ENCODE measurements at places on chromosomes 13 and 19. TPM values are rescaled to one million over a fixed set of nuclear protein-coding genes. Genes with fewer than 3 reads are reported as not detected.

DNA sequence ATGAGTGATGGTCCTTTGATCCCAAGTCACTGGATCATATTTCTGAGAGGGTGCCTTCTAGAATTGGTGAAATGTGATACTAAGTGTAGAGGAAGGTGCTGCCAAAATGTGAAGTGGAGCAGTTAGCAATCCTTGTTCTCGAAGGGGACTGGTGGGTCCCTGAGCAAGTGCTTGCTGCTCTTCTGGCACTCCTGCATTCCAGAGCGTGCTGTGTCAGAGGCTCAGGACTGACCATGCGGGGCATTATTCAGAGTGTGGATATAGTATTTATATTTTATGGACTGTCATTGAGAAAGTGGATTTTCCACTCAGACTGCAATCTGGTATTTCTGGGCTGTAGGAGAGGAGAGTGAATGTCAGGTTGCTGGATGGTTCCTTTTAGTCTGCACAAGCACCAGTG lies 152.6 kb upstream of the KL start:
- no peak overlapping the region for H3K27ac ChIP-seq
- no peaks in the 10 kb centered on the region for H3K27me3 ChIP-seq

DNA sequence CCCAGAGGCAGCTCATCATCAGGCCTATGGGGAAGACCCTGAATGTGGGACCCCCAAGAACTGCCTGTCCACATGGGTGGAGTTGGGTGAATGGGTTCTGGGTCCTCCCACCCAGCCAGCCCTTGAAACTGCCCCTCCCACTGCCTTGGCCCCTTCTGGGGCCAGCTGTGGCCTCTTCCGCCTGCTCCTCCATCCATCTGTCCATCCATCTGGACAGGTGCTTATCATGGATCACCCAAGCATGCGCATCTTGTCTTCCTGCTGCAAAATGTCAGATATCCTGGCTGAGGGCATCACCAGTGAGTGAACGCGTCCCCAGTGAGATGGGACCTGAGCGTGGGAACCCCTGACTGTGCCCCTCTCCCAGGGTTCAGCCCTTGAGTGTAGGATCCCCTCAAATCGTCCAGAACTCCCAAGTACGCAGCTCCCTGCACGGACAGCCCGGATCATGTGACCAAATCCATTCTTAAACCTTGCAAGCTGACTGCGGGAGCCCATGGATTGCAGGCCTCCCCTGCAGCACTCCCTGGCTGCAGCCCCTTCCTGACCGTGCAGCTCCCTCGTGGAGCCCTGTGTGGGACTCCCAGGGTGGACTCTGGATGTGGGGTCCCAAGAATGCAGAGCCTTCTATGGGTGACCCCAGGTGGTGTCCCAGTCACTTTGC lies 2.0 kb downstream of the STXBP2 start:
- H3K4me3 ChIP-seq: no peak overlapping the region
- H3K27me3 ChIP-seq: no peaks in the 10 kb centered on the region
- no peak overlapping the region for H3K27ac ChIP-seq
- H3K4me1 ChIP-seq: no peaks in the 10 kb centered on the region
- H3K36me3 ChIP-seq: no peaks in the 10 kb centered on the region
- no peak for DNase-seq

The PTH2 gene
- not detected for total RNA-seq

- no peaks in the 10 kb centered on the region for H3K27me3 ChIP-seq
- H3K36me3 ChIP-seq: peaks cover 3% of the 10 kb centered on the region
- peak overlapping the region; percentile 93 for H3K27ac ChIP-seq
- no peak for DNase-seq
- peaks cover 5% of the 10 kb centered on the region for H3K4me1 ChIP-seq
- peak overlapping the region; percentile 91 for H3K4me3 ChIP-seq
Observed at GRCh38 chr19:19385896-19386869, 19.3 kb upstream of the GATAD2A start.

DNA sequence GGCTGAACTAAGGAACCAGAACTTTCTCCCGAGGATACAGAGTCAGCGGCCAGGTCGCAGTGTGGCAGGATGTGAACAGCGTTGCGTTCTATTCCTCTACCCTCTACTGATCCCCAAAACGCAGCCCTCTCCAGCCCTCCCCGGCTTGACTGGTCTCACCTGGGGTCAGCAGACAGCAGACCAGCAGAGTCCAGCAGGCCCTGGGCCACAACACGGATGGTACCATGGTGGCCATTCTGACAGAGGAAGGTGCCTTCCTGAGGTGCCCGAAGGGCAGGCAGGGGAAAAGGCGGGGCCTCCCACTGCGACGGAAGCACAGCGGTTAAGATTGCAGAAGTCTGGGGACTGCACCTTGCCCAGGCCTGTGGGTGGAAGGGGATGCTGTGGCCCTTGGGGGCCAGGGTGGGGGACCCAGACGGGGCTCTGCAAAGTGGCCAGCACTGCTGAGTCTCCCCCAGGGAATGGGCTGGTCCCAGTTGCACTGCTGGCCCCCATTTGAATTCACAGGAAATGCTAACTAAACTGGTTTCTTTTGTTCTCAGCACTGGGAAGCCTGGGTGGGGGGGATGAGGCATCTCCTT lies at the start of gene ICAM3:
Gene ICAM3 (minus strand): TSS at position 245 of the 581 bp plus-strand sequence. CDS start 10 bp downstream, at position 235.
- no peak within 1 kb of the TSS for H3K27ac ChIP-seq
- H3K36me3 ChIP-seq: no peaks in the 10 kb centered on the region
- no peaks in the 10 kb centered on the region for H3K27me3 ChIP-seq
- H3K4me3 ChIP-seq: no peak within 1 kb of the TSS
- no peak for DNase-seq
- H3K4me1 ChIP-seq: peaks cover 5% of the 10 kb centered on the region

The GNG7 gene
- total RNA-seq: 0.74 TPM

GRCh38 chr19:28609944-28610343 lies 603.0 kb downstream of the UQCRFS1 start:
- H3K4me3 ChIP-seq: no peak overlapping the region
- no peaks in the 10 kb centered on the region for H3K36me3 ChIP-seq
- no peak overlapping the region for H3K27ac ChIP-seq
- DNase-seq: no peak

DNA sequence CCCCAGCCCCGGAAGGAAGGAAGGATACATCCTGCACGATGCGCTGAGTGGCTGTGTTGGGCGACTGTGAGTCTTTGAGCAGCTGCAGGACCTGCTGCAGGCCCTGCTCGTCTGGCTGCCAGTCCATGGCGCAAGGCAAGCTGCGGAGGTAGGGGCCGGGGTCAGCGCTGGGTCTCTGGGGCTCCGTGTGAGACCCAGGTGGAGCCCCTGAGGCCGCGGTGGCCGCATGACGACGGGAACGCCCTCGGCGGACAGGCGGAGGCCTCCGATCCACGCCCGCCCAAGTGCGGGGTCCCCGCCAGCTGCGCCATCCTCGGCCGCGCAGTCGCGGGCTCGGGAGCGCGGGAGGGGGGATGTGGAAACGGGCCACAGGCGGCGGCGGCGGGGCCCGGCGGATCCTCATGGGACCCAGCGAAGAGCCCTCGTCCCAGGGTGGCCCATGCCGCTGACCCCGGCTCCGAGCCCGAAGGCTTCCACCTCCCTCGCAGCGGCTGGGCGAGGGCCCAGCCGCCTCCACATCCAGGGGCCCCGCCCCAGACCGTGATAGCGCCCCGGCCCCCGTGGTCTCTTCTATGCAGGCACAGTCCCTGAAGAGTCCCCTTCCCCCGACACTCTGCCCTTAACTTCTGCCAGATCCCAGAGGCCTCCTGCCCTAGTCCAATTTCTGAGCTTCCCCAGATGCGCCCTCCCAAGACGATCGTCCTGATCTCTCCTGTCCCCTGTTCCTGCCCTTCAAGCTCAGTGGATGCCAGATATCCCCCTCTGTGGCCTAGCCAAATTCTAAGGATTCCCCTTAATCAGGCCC lies 2.7 kb downstream of the TNPO2 start:
- peak overlapping the region; percentile 83 for H3K4me3 ChIP-seq
- no peak for DNase-seq
- H3K4me1 ChIP-seq: peaks cover 5% of the 10 kb centered on the region
- peak overlapping the region; percentile 98 for H3K27ac ChIP-seq

The CEACAM20 gene
- total RNA-seq: not detected

GRCh38 chr13:21620861-21621260 lies 16.9 kb upstream of the MICU2 start:
- no peak overlapping the region for H3K27ac ChIP-seq
- H3K4me3 ChIP-seq: no peak overlapping the region
- H3K4me1 ChIP-seq: no peaks in the 10 kb centered on the region
- no peak for DNase-seq
- H3K27me3 ChIP-seq: 0 out of 2 replicates have a peak, but pooled peaks cover 2% of the 10 kb centered on the region

DNA sequence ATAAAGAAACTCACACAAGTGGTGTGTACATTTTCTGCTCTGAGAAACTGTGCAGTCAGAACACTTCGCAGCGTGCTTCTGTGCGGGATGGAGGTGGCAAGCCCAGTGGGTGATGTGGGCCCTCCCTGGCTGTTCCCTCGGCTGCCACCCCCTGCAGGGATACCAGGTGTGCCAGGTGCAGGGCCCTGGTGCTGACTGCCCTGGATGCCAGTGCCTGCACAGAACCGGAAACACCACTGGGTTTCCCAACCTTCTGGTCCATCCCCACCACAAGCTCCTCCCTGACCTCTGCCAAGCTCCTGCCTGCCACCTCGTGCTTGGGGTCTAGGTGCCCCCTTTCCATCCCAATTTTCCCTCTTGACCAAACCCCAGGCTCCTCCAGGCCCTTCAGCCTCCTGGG lies 81.9 kb upstream of the MCF2L start:
- DNase-seq: no peak
- no peak overlapping the region for H3K27ac ChIP-seq
- H3K4me3 ChIP-seq: no peak overlapping the region
- H3K36me3 ChIP-seq: no peaks in the 10 kb centered on the region
- H3K27me3 ChIP-seq: no peaks in the 10 kb centered on the region
- H3K4me1 ChIP-seq: no peaks in the 10 kb centered on the region

The ZNF701 gene
- 16.4 TPM for total RNA-seq

GRCh38 chr19:6056282-6056741 lies 54.0 kb downstream of the RFX2 start:
- H3K36me3 ChIP-seq: no peaks in the 10 kb centered on the region
- H3K4me3 ChIP-seq: no peak overlapping the region
- DNase-seq: no peak

- DNase-seq: no peak
- H3K36me3 ChIP-seq: no peaks in the 10 kb centered on the region
- 0 out of 2 replicates have a peak, but pooled peaks cover 5% of the 10 kb centered on the region for H3K4me1 ChIP-seq
Observed at GRCh38 chr13:27971236-27971645, 2.1 kb upstream of the CDX2 start.

The APOC4 gene
- total RNA-seq: not detected

- H3K4me3 ChIP-seq: no peak overlapping the region
- no peaks in the 10 kb centered on the region for H3K36me3 ChIP-seq
- H3K4me1 ChIP-seq: no peaks in the 10 kb centered on the region
- no peak overlapping the region for H3K27ac ChIP-seq
- no peaks in the 10 kb centered on the region for H3K27me3 ChIP-seq
Observed at GRCh38 chr13:54078271-54078870, 1049.8 kb downstream of the OLFM4 start.

- no peak for DNase-seq
- H3K27me3 ChIP-seq: no peaks in the 10 kb centered on the region
- no peak overlapping the region for H3K27ac ChIP-seq
- H3K4me3 ChIP-seq: no peak overlapping the region
- no peaks in the 10 kb centered on the region for H3K36me3 ChIP-seq
- peaks cover 12% of the 10 kb centered on the region for H3K4me1 ChIP-seq
Observed at GRCh38 chr13:41127701-41128100, 4.9 kb downstream of the KBTBD6 start.

DNA sequence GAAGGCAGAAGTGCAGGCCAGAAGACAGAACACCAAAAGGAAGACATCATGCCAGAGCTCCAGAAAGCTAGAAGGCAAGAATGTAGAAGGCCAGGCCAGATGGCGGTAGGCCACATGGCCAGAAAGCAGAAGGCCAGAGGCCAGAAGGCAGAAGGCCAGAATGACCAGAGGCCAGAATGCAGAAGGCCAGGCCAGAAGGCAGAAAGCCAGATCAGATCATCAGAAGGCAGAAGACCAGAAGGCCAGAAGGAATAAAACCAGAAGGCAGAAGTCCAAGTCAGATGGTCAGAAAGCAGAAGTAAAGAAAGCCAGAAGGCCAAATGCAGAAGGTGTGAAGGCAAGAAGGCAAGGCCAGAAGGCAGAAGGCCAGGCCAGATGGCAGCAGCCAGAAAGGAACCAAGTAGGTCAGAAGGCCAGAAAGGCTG lies 185.0 kb downstream of the TUBA3C start:
- no peak overlapping the region for H3K27ac ChIP-seq
- H3K4me3 ChIP-seq: no peak overlapping the region
- H3K4me1 ChIP-seq: no peaks in the 10 kb centered on the region
- H3K27me3 ChIP-seq: no peaks in the 10 kb centered on the region
- no peaks in the 10 kb centered on the region for H3K36me3 ChIP-seq

The SLC10A2 gene
- not detected for total RNA-seq

DNA sequence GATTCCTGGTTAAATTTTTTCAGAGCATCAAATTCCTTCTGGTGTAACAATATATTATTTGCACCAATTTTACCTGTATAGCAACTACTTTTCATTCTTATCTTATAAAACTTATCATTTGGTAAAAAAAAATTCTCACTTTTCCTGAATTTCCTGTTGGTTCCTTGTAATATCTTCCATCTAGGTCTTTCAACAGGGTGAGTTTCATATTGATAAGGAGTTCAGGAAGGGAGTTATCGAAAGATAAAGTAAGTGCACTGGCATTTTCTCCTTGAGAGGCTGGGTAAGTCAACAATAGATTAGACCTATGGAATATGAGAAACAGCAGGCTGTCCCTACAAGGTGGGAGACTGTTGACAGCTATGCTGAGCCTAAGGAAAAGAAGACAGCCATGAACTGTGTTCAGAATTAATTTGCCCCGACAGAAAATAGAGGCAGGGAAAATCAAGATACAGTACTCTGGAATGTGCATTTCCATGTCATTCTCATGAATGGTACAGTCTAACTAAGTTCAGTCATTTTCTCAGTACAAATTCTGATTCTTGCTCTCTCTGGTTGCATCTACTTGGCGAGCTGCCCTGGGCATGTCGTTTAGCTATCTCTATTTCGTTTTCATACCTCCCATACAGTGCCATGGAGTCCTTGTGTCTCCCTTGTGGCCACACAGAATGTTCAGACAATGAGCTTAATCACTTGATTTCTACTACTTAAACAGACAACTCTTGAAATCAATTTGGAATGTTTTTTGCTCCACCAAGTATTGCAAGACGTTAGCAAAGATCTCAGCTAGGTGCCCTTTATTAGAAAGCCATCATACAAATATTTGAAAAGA lies 9.9 kb downstream of the IGFL1 start:
- no peaks in the 10 kb centered on the region for H3K36me3 ChIP-seq
- no peak overlapping the region for H3K27ac ChIP-seq
- peaks cover 11% of the 10 kb centered on the region for H3K27me3 ChIP-seq
- DNase-seq: no peak

GRCh38 chr19:47707135-47707925 lies 5.9 kb upstream of the EHD2 start:
- H3K27me3 ChIP-seq: no peaks in the 10 kb centered on the region
- no peak overlapping the region for H3K4me3 ChIP-seq
- no peak overlapping the region for H3K27ac ChIP-seq
- no peaks in the 10 kb centered on the region for H3K36me3 ChIP-seq
- DNase-seq: peak; percentile 52

The ERCC5 gene
- total RNA-seq: 19.6 TPM

The EVI5L gene
- total RNA-seq: 6.4 TPM
